ENCODE measurements at places on chromosomes 1 and 21.

DNA sequence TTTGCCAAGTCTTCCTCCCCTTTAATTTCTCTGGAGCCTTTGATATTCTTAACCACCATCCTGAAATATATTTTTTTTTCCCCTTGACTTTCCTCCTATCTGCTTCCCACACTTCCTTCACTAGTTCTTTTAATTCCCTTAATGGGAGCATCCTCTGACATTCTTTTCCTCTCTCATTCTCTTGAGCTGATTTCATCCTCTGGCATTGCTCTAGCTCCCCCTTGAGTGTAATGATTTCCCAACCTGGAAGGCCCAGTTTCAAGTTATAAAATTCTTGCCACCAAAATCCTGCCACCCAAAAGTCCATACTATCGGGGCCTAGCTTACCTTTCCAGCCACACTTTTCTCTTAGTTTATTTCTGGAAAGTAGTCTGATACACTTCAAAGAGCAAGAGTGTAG lies 39.5 kb upstream of the UBE2U start:
- DNase-seq = no peak

- no peak for DNase-seq
Observed at GRCh38 chr1:24440436-24440835, 24.8 kb downstream of the NIPAL3 start.

- DNase-seq = no peak
Observed at GRCh38 chr1:101044749-101045148, 19.2 kb upstream of the DPH5 start.

DNA sequence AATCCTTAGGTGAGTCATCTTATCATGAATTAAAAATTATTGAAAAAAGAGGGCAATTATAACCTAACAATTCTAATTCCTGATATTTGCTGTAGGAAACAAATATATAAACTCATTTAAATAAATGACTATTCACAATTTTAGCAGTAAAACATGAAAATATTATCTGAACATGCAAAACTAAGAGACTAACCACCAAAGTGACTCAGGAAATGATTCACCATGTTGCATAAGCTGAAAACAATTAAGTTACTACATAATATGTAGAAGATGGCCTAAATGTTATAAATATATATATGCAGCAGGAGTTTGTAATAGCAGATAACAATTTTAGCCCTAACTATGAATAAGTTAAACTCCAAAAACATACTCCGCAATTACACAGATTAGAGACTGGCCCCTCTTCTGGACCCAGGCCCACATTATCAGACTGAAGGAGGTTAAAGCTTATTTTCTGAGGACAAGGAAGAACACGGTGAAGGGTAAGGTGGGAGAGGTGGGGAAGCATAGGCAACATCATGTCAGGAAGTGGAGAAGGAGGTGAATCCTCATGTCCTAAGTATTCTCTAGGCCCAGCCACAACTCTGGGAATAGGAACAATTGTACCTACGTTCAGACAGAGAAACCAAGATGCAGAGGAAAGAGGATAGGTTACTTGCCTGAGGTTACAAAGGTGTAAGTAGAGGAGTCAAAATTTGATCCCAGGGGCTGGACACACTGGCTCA lies 15.6 kb upstream of the AIM2 start:
- DNase-seq = no peak

DNA sequence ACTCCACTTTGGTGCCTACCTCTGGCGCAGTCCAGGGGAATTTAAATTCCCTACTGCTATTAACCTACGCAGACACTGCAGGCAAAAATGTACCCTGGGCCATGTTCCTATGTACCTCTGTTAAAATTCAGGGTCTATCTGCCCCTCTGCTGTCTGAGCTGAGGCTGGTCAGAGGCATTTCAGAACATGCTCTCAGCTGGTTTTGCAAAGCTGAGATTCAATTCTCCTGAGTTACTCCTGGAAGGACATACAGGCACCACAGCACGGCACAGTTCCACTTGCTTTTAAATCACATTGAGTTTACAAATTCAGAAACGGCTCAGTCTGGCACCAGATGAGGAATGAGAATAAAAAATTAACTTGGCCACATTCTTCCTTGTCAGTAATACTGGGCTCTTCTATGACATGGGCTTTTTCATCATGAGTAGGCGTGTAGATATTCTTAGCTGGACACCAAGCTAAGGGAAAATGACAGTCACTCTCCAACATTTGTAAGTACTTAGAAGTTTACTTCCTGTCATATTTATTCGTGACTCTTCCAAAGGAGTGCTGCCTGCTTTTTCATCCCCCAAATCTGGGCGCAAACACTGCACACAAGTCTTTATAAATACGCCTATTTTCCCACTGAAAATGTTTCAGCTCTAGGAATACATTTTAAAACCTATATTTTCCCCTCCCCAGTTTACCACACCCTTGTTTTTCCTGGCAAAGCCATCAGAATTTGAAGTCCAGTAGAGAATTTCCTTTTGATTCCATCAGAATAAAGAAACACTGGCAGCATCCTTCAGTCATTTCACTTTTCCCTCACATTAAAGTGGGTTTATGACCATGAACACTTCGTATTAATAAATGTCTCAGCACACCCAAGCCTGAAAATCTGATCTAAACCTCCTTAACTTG lies 1.9 kb downstream of the C1orf198 start:
- peak; percentile 50 for DNase-seq

DNA sequence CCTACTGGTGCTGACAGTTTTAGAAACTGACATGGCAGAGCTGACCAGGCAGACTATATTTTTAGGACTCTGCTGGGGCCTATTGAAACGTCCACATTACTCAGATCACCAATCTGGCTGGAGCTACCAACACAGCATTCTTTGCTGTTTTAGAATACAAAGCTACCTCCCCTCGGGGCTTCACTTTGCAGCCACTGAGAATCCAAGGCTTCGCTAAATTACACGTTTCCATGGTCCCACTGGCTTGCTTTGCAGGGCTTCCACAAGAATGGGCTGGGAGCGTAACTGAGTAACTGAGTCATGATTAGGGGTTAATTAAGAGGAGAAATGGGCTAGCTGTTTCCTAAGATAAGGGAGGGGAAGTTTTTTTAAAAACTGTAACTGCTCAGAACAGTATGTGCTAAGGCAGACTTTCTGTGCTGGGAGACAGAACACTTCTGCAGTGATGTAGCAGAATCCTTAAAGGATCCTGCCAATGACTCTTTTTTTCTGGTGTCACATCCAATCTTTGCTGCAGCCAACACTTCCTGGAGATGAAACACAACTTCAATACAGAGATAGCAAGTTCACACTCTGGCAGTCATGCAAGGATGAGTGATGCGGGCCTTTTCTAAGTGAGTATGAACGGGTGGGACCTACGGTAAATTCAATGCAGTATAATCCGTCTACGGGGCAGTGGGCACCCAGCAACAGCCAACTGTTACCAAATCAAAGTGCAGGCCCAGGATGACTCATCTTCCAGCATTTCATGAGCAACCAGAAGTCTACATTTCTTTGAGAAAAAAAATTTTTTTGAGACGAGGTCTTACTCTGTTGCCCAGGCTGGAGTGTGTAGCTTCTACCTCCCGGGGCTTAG lies 21.5 kb downstream of the NDUFS5 start:
- no peak for DNase-seq
